H1 (cell line): ENCODE measurements at places on chromosomes 1 and 21. TPM values are rescaled to one million over a fixed set of nuclear protein-coding genes. Genes with fewer than 3 reads are reported as not detected.
A peak's percentile ranks its signal among the peaks of the same experiment; 100 is the strongest.

- H3K36me3 ChIP-seq: no peaks in the 10 kb centered on the region
- peaks cover 11% of the 10 kb centered on the region for H3K4me1 ChIP-seq
Measured at GRCh38 chr1:234962340-234962989, 166.2 kb downstream of the TOMM20 start.

DNA sequence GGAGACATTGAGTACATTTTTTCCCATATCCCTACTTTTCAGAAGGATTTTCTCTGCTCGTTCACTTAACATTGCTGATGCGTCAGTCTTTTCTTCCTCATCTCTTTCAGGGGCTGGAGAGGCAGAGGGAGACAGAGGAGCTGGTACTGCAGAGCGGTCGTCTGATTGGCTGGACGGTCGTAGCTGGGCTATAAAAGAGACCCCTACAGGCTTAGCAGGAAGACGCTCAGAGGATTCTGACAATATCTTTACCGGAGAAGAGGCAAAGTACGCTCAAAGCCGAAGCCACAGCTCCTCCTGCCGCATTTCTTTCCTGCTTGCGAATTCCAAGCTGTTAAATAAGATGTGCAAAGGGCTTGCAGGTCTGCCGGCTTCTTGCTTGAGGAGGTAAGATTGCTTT is at the start of gene RGS4:
RGS4 (plus strand) TSS at position 220 of the 400 bp plus-strand sequence; CDS start at position 344, 124 bp downstream.
- DNase-seq: peak; percentile 63
- H3K4me3 ChIP-seq: no peak within 1 kb of the TSS
- H3K36me3 ChIP-seq: no peaks in the 10 kb centered on the region
- H3K27me3 ChIP-seq: no peaks in the 10 kb centered on the region
- H3K27ac ChIP-seq: no peak within 1 kb of the TSS

The NMNAT1 gene
- 1.8 and 2.0 TPM in 2 replicates for polyA plus RNA-seq

The SSR2 gene
- 411 and 648 TPM in 2 replicates for polyA plus RNA-seq

The FBXO2 gene
- polyA plus RNA-seq: 57.9 and 99.1 TPM in 2 replicates

The TMEM81 gene
- 1.3 and 2.1 TPM in 2 replicates for polyA plus RNA-seq
